ENCODE measurements at places on chromosomes 4 and X.

- DNase-seq: no peak
Measured at GRCh38 chrX:70754169-70754848, 154.2 kb downstream of the TEX11 start.

DNA sequence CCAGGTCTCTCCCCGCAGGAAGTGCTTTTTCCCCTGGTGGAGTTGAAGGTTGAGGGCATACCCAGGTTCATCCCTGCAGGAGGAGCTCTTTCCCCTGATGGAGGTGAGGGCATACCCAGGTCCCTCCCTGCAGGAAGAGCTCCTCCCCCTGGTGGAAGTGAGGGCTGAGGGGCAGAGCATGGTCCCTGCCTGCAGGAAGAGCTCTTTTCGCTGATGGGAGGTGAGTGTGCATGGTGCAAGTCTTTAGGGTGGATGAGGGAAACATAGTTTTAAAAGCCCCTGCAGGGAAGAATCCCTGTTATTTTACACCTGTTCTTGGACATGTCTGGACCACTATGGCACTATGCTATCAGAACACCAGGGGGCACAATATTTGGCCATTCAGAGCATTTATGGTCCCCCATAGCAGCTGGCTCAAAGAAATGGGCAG is 43.7 kb upstream of the PUDP start:
- DNase-seq: no peak

- no peak for DNase-seq
Measured at GRCh38 chr4:39812500-39812899, 114.6 kb downstream of the UBE2K start.

DNA sequence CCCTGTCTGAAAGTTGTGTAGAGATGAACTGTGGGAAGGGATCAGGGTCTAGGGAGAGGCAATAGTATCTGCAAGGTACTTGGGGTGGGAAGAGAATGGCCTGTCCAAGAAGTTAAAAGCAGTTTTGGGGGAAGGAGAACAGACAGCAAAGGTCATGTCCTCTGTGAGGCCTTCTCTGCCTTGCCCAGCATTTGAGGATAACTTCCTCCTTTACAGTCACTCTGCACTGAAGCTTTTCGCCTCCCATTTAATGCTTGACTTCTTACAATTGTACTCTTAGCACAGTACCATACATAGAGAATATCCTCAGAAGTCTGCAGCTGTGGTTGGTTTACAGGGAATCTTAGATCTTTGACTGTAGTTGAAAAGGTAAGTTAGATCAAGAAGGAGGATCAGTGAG is 121.8 kb upstream of the AP1S2 start:
- no peak for DNase-seq

Measured in EL (cell line).